ENCODE measurements at places on chromosomes 1 and 21.

GRCh38 chr1:150615346-150616201 is 13.8 kb downstream of the ENSA start:
- no peak for DNase-seq

DNA sequence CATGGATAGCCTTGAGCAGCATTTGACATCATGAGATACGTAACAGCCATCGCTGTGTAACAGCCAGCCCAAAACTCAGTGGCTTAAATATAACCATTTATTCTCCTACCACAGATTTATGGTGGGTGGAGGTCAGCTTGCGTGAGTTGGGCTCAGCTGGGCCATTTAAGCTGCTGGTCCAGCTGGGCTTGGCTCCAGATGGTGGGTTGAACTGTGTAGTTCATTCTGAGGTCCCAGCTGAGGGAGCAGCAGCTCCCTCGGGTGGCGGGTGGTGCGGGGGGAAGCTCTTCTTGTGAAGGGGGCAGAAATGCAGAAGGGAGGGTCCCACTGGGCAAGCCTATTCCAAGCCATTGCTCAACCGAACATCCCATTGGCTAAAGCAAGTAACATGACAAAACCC is 75.9 kb downstream of the IGSF21 start:
- no peak for DNase-seq

- DNase-seq: no peak
Observed at GRCh38 chr21:39118604-39119215, 64.5 kb downstream of the PSMG1 start.

DNA sequence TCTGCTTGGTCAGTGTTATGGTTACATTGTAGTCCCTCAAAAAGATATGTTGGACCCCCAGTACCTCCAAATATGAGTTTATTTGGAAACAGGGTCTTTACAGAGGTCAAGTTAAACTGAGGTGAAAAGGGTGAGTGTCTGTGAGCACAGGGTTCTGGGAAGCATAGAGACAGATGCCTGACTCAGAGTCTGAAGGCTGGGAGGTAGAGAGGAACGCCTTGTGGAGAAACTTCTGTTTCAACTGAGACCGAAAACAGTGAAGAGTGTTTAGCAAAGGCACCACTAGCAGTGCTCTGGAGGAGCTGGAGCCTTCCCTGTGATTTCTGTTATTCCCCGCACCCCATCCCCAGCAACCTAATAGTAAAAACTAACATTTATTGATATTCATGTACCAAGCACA is 65.2 kb upstream of the LRRC8D start:
- no peak for DNase-seq

DNA sequence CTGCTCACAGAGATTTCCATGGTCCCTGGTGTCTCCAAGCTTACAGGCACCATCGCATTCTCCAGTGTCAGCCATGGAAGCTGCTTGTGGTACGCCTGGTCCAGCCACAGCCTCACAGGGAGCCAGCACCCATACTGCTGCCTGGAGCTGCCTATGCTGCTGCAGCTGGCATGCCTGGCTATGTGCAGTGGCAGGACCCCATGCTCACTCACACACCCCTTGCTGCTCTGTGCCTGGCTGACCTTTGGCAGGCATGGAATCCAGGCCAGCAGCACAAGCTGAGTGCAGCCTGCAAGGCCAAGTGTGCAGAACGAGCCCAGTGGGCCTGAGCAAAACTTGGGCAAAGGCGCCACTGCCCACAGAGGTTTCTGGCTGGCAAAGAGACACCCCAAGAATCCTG is 26.4 kb upstream of the DENND1B start:
- no peak for DNase-seq

DNA sequence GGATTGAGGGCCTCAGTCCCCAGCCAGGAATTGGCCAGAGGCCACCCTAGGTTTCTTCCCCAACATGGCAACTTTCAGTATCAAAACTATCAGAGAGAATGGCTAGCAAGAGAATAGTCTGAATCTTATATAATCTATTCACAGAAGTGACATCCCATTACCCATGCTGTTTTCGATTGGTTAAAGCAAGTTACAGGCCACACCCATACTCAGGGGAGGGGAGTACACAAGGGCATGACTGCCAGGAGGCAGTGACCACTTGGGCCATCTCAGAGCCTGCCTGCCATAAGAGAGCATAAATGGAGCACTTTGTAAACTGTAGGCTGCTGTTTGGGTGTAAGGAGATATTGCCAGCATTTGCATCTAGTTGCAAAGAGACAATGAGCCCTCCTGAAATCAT is 65.4 kb downstream of the FAM163A start:
- DNase-seq: no peak

DNA sequence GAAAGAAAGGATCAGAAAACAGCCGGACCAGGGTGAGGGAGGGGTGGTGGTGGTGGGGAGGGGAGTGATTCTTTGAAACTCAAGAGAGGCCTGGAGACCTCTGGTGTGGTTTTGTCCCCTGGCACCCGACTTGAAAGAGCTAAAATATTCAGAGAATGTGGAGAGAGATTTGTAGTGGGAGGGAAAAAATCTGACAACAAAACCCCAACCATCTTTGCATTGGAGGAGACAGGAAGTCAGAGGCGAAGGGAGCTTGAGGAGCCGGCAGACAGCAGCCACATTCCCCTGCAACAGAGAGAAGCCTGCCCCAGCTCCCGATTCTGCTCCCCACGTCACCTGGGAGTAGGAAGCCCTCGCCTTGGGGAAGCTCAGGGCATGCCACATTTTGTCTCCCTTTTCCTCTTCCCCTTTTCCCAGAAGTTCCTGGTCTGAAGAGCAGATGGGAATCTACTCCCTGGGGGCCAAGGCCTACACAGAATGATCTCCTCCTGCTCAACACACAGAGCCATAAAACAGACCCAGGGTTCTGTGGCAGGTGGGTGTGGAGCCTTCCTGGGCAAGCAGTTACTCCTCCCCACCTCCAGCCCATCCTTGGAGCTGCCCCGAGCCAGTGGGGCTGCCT is 84.9 kb downstream of the ITPKB start:
- no peak for DNase-seq

DNA sequence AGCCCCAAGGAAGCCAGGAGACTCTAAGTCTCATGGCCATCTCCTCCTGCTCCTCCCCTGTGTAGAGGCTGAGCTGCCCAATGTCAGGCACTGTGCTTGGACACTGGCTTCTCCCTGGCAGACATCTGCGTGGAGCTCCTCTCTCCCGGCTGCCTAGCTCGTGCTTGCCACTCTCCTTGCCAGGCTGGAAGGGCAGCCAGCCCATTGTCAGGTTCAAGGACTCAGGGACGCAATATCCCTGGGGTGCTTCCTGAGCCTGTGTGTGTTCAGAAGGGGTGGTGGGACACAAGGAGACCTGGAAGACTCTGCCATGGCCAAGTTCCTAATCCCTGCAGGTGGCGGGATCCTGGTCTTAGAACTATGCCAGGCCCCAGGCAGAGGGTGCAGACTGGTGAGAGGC is 65.4 kb upstream of the PARP1 start:
- DNase-seq: no peak

DNA sequence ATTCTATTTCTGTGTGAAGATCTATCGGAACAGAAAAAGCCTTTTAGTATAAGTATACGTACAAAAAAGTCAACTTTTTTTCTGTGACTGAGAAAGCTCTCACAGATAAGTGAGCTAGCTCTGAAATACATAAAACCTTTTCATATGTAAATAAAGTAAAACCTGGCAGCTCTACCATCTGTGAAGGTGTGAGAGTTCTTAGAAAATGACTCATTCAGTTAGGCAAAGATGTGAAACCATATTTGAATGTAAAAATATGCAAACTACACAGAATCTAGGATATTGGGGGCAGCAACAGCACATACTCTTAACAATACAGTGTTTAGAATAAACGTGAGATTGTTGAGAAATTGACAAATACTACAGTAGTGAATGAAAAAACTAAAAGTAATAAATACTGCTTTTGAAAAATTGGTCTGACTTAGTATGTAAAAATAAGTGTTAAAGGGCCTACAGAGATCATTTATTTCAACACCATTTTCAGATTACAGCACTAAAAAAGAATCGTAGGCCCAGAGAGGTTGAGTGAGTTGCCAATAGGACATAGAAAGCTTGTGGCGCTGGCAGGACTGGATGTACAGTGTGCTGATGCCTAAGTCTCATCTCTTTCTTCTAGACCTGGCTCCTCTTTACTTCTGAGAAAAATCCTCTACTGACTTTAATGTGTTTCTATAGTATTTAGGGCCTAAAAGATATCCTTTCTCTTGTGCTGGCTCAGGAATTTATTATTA is 19.8 kb downstream of the ATP6V1G3 start:
- no peak for DNase-seq

- no peak for DNase-seq
Observed at GRCh38 chr1:61424382-61424781, 300.6 kb downstream of the TM2D1 start.

DNA sequence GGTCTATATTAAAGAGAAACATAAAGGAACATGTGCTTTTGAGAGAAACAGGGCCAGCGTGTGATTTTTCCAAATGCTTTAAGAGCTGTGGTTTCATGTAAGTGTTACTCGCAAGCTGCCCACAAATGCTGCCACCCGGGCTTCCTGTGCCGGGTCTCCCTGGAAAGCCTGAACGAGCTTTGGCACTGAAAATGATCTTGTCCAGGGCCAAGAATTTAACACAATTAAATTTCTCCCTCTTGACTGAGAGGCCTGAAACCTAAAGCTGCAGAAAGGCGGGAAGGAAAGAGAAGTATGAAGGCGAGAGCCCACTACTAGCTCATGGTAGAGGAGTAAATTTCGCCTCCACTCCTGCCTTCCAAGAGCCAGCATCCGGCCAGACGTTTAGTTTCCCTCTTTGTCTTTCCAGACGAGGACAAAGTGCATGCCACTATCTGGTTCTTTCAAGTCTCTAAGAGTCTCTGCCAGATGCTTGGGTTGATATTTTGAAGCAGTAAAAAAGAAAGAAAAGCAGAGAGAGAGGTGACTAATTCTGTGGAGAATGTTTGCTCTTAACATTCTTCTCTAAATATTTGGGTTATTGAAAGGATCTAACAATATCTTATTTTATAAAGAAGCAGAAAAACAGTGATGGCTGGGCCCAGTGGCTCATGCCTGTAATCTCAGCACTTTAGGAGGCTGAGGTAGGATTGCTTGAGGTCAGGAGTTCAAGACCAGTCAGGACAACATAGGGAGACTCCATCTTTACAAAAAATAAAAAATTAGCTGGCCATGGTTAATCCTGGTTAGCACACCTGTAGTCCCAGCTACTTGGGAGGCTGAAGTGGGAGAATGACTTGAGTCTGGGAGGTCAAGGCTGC is 100.0 kb upstream of the HNRNPU start:
- no peak for DNase-seq

- no peak for DNase-seq
Observed at GRCh38 chr1:20009212-20009611, 29.8 kb upstream of the PLA2G2A start.

DNA sequence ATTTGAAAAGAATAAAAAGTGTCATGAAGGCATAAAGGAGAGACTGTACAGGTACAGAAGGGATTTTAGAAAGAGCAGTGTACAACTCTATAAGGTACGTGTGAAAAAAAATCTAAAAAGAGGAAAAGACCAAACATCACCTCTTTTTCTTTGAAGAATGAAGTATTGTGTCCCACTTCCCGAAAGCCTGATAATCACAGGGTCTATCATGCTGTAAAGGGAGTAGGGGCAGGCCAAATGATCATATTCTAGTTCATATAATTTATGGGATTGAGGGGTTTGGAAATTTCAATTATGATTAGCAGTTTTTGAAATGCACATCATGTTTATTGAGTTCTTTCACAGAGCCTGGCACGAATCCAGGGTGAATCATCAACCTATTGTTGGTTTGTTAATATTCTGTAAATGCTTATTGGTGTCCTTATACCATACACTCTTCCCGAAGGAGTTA is 910 bp upstream of the RERE start:
- no peak for DNase-seq

DNA sequence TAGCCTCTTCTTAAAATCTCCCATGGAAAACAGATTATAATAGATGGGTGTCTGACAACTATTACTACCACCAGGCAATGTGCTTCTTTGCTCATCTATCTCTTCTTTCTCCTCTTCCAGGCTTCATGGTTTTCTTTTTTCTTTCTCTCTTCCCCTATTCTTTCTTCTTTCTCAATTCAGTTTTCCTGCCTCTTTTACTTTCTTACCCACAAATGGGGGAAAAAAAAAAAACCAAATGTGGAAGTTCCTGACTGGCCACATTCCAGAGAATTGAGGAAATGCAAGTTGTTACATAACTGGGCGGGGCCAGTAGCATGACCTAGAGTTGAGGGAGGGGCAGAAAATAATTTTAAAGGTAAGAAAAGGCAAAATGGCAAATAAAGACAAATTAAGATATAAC is 10.9 kb upstream of the SMG7 start:
- DNase-seq: no peak

GRCh38 chr1:204350312-204350711 is 9.4 kb downstream of the PLEKHA6 start:
- DNase-seq: no peak

DNA sequence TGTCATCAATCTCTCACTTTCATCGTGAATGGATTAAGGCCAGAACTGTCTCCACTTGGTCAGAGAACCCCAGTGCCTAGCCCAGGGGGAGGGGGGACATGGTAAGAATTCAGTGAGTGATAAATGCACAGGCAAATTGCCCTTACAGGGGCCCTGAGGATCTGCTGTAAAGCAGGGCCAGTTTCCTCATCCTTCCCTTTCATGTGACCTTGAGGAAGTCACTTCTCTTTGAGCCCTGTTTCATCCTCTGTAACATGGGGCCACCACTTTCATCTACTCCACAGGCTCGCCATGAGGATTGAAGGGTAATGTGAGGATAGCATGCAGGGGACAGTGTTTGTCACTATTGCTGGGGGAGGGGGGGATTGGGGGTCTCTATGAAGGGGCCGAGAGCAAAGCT is 28.1 kb upstream of the C1QA start:
- DNase-seq: no peak

- DNase-seq: no peak
Observed at GRCh38 chr1:79131626-79132025, 125.1 kb upstream of the ADGRL4 start.

DNA sequence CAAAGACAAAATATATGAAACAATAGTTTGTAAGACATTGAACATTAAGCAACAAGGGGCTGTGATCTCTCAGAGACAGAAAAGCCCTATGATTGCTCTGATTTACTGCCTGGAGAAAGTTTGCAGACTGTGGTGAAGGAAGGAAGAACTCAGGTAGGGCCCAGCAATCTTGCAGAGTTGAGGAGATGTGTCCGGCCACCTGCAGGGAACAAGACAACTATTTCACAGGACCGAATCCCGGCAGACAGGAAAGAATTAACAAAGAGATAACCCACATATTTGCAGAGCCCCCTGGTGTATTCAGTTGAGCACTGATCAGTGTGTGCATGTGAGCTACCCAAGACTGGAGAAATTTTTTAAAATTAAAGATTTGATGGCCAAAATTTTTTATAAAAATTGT is 58.3 kb upstream of the FMN2 start:
- DNase-seq: no peak

- DNase-seq: peak; percentile 16
Observed at GRCh38 chr1:235253219-235253962, 74.6 kb downstream of the ARID4B start.

- no peak for DNase-seq
Observed at GRCh38 chr1:160131803-160132565, 16.4 kb downstream of the ATP1A2 start.
